ENCODE measurements at places on chromosomes 2 and 18.

- no peak for DNase-seq
These were observed 218.0 kb upstream of the TRIB2 start for GRCh38 chr2:12498704-12499103.

DNA sequence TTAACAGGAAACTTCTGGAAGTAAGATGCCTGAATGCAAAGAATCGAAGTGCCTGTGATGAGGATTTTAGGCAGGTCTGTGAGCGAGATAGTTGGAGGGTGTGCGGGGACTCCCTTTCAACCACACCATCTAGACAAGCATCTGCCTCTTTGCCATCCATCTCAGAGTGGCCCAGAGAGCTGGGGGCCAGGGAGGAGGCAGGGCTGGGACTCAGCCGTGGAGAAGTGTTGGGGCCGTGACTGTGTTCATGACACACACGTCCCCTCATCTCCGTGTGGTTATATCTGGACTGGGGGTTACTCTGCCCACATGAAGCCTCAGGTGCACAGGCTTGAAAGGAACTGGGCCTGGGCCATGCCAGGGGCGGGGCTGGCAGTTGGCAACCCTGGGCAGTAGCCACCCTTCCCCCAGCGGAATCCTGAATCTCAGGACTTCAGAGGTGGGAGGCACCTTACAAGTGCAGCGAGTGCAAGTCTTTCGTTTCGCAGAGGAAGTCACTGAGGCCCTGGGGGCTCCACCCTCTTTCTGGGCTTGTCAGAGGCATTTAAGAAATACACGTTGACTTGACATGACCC lies 112.5 kb downstream of the SLC4A3 start:
- no peak for DNase-seq

DNA sequence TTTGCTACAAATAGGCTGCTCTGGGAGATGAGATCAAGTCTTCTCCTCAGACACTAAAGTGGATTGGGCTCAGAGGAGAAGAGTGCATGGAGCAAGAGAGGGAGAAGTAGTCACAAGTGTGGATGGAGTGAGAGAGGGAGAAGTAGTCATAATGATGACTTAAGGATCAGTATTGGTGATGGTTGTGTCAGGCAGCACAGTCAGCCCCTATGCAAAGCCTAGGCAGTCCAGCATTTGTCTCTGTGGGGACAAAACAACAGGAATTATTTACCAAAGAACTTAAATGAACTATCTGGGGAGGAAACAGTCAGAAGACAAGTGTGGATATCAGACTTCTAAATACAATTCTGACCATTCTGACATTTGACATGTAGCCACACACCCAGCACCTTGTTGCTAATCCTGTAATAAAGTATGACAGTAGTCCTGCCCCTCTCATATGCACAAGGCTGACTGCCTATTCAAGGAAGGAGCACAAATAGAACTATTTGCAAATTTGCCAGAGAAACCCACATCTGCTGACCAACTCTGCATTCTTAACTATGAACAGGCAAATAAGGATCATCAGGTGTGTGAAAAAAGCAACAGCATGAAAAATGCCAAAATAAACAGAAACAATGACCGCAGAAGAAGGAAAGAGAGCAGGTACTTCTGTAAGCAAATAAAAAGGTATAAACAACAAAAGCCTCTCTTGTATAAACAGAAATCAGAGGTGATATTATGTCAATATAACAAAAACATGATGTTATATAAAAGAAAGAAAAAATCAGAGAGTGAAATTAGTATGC lies 1597.9 kb upstream of the ACVR2A start:
- no peak for DNase-seq

DNA sequence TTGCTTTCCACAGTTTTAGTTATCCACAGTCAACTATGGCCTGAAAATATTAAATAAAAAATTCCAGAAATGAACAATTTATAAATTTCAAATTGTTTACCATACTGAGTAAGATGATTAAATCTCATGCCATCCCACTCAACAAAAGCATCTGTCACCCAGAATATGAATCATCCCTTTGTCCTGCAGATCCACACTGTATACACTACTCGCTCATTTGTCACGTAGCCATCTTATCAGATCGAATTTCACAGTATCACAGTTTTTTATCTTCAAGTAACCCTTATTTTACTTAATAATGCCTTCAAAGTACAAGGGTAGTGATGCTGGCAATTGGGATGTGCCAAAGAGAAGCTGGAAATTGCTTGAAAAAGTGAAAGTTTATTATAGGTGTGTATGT lies 291.8 kb upstream of the LRATD1 start:
- DNase-seq, result no peak

- no peak for DNase-seq
These were observed 73.5 kb downstream of the EPC2 start for GRCh38 chr2:148718039-148718438.

- no peak for DNase-seq
These were observed 12.0 kb downstream of the SERPINE2 start for GRCh38 chr2:224027070-224027469.

DNA sequence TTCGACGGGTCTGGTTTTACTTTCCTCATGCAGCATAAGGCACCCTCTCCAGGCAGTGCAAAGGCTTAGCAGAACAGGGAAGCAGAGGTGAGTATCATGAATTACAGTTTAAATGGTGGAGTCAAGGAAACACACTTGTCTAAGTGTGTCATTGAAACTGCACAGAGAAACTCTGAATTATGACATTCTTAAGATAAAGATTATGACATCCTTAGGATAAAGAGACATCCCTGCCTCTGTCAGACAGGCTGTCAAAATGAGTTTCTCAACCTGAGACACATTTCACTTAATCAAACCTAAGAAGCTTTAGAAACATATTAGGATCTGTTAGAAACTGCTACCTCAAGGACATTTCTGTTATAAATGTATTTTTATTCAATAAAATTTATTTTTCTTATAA lies 113.2 kb downstream of the DHRS9 start:
- DNase-seq, result no peak

- no peak for DNase-seq
These were observed 84.2 kb upstream of the GPC1 start for GRCh38 chr2:240351088-240351741.

DNA sequence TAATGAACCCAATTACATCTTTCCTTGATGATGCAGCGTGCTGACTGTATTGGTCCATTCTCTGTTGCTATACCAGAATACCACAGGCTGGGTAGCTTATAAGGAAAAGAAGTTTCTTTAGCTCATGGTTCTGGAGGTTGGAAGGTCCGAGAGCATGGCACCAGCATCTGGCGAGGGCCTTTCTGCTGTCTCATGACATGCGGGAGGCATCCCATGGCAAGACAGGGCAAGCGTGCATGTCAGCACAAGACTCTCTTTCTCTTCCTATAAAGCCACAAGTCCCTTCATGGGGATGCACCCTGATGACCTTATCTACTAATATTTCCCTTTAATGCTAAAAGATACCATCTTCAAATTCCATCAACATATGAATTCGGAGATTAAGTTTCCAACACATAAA lies 122.8 kb upstream of the FHL2 start:
- no peak for DNase-seq

DNA sequence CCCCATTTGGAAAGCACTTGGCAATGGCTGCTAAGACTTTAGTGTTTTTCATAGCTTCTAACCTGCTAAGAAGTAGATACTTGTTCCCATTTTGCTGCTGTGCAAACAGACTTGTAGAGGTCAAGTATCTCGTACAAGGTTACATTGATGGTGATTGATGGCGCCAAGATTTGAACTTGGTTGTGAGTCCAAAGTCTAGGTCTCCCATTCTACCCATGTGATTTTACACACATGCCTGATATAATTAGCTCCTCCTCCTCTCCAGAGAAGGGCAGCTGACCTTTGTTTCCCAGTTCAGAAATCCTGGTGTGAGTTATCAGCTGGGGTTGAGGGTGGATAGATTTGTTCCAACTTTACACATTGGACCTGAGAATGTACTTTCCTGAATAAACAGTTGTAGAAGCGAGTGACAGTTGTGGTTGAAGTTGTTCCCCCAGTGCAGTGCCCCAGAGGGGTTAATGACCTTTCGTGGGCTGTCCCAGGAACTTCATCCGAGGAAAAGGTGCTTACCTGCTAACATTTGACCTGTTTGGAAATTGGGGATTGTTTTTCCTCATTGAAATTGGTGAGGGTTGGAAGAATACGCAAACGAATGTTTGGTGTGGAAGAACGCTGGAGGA lies 10.4 kb downstream of the TCF7L1 start:
- no peak for DNase-seq

DNA sequence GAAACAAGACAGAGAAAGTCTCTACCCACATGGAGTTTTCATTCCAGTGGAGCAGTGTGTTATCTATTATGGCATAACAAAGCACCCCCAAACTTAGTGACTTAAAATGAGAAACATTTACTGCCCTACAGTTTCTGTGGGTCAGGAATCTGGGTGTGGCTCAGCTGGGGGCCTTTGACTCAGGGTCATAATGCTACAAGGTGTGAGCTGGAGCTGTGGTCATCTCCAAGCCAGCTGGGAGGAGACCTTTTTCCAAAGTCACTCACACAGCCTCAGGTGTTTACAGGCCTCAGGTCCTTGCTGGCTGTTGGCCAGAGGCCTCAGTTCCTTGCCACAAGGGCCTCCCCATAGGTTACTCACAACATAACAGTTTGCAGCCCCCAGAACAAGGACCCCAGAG lies 169.2 kb downstream of the ETAA1 start:
- DNase-seq, result no peak

GRCh38 chr2:41854227-41854626 lies 193.6 kb upstream of the PKDCC start:
- DNase-seq, result no peak
